Endodermal cell (in vitro differentiated cells): ENCODE measurements at places on chromosomes 16 and 17.

DNA sequence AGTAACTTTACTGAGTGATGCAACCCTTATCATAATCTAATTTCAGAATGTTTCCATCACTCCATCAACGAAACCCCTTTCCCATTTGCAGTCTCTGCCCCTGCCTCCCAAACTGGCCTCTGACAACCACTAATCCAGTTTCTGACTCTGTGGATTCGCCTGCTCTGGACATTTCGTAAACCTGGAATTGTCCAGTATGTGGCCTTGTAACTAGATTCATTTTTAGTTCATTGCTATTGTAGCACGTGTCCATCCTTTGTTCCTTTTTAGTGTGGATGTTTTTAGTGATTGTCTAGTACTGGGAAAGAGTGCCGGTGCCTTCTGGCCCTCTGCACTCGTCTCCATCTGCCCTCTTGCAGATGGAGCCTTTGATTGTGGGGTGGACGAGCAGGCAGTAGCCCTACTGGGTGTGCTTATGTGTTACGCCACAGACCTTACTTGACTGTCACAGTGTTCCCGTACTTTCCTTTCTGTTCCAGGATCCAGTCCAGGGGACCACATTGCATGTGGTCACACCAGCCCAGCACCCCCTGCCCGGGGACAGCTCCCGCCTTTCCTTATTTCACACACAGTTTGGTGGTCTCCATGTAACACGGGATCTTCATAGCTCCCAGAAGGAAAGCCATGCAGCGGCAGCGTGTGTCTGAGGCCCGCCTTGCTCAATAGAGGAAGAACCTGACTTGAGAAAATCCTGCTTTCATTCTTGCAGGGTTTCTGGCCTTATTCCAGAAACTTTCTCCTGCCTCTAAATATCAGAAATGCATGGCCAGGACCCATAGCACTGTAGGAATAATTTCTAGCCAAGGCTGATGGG is 8.8 kb downstream of the KIAA0513 start:
- no peak for DNase-seq

DNA sequence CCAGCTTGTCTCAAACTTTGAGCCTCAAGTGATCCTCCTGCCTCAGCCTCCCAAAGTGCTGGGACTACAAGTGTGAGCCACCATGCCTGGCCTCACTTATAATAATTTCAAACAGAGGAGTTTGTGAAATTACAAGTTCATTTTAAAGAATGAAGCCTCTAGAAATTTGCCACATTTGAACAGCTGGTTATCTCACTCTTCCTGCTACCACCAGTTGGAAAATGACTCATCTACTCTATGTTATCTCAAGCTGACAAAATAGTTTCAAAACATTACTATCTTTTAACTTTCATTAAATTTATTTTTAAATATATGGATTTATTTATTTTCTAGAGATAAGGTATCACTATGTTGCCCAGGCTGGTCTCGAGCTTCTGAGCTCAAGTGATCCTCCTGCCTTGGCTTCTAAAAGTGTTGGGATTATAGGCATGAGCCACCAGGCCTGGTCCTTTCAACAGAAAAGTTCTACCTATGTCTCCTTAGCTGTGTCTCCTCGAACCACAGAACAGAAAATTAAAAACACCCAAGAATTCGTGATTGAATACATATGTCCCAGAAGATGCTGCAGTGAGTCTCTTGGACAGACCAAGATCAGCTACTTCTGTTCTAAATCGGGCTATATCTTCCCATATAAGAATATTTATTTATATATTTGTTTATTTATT is 47.6 kb downstream of the MYH13 start:
- DNase-seq = no peak

DNA sequence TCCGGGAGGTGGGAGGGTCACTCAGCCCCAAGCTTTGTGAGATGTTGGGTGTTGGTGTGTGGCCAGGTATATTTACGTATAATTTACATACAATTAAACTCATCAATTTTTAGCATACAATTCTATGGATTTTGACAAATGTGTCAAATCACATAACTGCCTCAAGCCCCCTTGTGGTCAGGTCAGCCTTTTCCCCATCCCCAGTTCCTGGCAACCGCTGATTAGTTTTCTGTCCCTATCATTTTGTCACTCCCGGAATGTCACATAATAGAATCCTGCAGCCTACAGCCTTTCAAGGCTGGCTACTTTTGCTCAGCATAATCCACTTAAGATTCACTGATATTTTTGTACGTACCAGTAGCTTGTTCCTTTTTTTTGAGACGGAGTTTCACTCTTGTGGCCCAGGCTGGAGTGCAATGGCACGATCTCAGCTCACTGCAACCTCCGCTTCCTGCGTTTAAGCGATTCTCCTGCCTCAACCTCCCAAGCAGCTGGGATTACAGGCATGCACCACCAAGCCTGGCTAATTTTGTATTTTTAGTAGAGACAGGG is 19.3 kb upstream of the RAI1 start:
- DNase-seq = no peak

GRCh38 chr16:87160701-87161337 is 156.4 kb downstream of the C16orf95 start:
- no peak for DNase-seq

DNA sequence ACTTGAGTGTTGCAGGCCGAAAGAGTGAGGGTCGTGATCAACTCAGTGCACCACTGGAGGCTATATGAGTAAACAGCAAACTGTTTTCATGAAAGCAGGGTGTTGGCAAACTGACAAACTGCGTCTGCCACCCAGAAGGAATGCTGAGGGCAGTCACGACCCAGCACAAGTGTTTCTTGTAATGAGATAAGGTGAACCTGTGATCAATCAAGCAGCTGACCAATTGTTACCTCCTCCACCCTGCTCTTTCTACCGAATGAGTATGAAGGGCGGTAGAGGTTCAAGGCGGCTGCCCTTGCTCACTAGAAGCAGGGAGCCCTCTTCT is 5.5 kb upstream of the SRL start:
- no peak for DNase-seq

DNA sequence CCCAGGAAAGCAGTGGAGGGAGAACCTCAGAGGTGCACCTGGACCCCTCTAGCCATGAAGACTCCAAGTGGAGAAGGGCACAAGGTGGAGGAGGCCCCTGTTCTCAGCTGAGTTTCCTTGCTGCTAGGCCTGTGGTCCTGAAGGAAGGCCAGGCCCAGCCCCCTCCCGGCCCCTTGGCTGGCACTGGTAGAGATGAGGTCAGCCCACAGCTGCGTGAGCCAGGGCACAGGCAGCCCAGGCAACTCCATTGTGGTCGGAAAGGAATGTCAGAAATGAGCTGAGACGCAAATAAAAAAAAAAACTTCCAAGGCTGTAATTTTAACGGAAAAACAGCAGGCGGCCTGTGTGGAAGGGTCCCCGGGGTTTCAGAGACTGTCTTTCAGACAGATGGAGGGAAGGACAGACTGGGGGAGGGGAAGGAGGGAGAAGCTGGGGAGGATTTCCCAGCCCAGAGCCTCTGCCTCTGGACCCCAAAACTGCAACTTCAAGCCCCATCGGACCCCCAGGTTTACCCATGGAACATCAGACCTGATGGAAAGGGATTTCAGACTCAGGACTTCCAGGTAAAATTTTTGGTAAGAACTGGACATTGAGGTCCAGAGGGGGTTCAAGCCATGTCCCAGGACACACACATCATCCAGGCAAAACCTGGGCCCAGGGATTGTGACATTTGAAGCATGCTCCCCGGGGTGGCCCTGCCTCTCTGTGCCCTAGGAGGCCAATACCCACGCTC is 25.6 kb upstream of the MRPS23 start:
- peak; percentile 96 for DNase-seq
